ENCODE measurements at places on chromosomes 16 and 17.
A peak's percentile ranks its signal among the peaks of the same experiment; 100 is the strongest.

DNA sequence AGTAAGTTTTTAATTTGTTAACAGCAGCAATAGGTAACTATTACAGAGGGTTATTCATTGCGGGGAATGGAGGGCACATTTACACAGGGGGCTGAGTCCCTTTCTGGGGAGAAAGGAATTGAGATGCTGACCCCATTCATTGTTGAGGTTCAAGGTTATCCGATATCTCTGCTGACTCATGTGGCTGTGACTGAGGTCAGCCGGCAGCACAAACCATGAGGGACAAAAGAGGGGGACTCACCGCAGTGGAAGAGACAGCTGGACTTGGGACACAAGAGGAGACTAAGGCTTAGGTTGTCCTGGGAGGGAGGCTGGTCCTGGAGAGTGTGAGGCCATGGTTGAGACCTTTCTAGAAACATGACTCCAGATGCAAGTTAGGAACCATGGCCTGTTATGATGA lies 119.1 kb upstream of the XYLT1 start:
- no peak for DNase-seq

- no peak for DNase-seq
Observed at GRCh38 chr16:74582970-74583369, 23.9 kb downstream of the GLG1 start.

GRCh38 chr17:31291820-31292219 lies 5.2 kb downstream of the OMG start:
- no peak for DNase-seq

- no peak for DNase-seq
Observed at GRCh38 chr17:34154961-34155730, 99.9 kb upstream of the CCL2 start.

GRCh38 chr16:66801320-66802105 lies at the start of gene TERB1:
TSS of gene TERB1 (minus strand) at chr16:66801584. CDS start at chr16:66796798, 4,786 bp downstream.
- DNase-seq = no peak

- no peak for DNase-seq
Observed at GRCh38 chr16:16774389-16774788, 395.4 kb downstream of the NPIPA7 start.

GRCh38 chr17:5499476-5500231 lies 13.3 kb downstream of the MIS12 start:
- peak; percentile 8 for DNase-seq

- no peak for DNase-seq
Observed at GRCh38 chr17:68353111-68353521, 61.8 kb downstream of the ARSG start.
